ENCODE measurements at places on chromosomes 7 and 10.

- DNase-seq: no peak
These were observed 10.8 kb upstream of the PHYH start for GRCh38 chr10:13310518-13311176.

DNA sequence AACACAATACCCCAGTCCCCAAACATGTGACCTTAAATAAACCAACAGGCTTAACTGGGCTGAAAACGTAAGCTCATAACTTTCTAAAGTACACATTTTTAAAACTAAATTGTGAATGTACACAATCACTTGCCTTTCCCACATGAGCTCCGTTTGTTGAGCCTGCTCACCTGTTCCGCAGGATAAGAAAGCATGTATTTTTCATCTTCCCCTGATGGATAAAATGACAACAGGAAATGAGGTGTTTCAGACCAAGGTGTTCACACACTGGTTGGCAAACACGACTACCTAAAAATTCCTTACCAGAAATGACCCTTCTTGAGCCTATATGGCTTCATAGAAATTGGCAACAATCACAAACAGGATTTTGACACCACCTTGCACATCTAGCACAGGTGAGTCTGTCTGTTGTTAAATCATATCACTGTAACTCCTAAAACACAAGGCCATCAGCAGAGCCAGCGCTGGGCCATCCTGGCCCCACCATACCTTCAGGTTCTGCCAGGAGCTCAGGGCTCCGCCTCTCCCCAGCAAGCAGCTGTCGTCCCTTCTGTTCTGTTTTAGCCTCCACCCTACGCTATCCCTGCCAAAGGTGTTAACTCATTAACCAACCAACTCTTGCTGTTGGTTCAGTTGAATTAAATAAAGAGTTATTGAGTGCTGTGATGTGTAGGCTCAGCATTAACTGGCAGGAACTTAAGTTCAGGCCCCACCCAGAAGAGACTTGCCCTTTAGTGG is 73.6 kb upstream of the RNF32 start:
- DNase-seq: no peak

- no peak for DNase-seq
These were observed 97.3 kb downstream of the SNX13 start for GRCh38 chr7:17843041-17843440.

- no peak for DNase-seq
These were observed 60.4 kb upstream of the KCNIP2 start for GRCh38 chr10:101903827-101904550.

DNA sequence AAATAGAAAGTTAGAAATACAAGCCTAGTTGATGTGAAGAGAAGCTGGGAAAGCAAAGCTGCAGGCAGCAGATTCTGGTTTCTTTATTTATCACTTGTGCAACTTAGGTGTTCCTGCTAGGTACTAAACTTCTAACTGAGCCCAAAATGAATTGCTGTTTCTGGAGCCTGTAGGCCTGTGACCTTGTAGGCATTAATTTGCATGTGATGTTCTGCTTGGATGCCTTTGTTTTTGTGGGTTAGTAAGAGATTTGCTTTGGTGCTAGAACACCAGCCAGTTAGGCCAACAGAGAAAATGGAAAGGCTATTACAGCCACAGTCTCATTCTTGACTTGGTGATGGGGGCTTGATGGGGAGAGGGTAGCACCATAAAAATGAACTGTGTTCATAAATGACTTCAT is 370.7 kb downstream of the PPP1R3A start:
- no peak for DNase-seq

DNA sequence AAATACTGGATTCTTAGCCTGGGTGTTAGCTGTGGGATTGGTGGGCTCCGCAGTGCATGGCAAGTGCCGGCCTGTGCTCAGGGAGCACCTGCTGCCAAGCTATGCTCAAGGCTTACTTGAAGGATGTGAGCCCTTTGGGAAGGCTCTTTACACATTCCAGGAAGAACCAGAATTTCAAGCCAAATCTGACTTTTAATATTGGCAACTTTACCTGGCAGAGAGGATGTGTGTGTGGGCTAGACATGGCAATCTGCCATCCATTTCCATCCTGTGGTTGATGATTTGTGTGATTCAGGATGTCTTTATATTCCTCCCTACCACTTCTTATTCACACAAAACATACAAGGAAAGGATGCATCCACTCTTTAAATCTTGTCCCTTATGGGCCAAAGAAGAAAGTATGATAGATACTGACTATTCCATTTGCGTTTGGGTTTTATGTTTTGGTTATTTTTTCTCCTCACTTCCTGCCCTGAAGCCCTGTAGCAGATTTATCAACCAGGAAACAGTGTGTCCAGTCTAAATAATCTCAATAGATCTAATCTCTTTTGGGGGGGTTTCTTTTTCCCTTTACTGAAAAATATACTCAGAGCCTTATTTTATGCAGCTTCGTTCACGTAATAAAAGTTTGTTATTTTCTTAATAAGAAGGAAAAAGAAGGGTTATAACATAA is 247.1 kb downstream of the COBL start:
- no peak for DNase-seq

GRCh38 chr10:83680470-83680891 is 458.8 kb upstream of the GHITM start:
- DNase-seq: no peak

DNA sequence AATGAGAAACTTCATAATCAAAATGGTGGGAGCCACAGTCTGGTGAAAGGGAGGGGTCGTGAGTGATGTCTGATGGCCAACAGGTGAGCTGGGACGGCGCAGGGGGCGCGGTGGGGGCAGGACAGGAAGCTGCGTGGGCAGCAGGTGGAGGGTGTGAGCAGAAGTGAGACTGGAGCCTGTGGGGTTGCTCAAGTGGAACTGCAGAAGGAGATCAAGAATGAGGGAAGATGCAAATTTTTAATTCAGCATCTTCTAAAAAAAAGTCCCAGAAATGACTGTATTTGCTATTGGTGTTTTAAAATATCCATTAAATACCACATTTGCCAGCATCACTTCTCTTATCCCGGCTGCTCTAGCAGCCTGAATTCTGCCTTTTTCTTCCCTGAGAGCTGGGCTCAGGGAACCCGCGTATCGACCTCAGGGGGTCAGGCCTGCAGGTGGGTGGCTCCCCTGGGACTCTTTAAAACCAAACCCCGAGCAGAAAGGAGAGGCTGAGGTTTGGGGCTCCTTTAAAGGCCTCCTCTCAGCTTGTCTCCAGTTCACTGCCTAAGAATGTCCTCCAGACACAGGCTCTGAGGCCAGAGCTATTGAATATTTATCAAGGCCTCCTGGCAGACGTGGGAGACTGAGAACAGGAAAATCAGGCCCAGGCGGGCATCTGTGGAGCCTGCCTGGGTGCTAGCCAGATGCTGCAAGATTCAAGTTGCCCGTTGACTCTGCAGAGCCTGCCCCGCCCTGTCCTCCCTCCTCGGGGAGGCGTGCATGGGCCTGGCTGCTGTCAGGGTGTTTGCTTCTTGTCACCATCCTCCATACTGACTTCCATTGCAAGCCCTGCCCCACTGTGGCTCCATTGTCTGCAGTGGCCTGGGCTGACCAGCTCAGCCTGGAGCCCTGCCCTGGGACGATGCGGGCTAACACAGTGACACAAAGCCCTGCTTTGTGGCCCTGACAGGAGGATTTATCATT is 53.9 kb downstream of the SYPL1 start:
- DNase-seq: no peak

DNA sequence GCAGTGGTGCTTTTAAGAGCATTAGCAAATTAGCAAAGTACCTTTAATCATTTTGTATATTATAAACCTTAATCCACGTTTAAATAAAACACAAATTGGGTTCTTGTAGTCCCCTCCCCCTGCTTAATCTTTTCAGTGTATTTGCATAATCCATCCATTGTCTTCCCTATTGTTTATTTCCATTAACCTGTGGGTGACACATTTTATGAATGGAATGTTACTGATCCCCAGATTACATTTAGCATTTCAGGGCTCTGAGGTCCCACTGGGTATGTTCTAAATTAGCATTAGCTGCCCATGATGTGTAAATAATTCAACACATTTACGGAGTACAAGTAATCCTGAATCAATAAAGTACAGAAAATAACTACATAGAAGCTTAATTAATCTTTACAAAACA is 138.4 kb upstream of the FEZF1 start:
- no peak for DNase-seq

DNA sequence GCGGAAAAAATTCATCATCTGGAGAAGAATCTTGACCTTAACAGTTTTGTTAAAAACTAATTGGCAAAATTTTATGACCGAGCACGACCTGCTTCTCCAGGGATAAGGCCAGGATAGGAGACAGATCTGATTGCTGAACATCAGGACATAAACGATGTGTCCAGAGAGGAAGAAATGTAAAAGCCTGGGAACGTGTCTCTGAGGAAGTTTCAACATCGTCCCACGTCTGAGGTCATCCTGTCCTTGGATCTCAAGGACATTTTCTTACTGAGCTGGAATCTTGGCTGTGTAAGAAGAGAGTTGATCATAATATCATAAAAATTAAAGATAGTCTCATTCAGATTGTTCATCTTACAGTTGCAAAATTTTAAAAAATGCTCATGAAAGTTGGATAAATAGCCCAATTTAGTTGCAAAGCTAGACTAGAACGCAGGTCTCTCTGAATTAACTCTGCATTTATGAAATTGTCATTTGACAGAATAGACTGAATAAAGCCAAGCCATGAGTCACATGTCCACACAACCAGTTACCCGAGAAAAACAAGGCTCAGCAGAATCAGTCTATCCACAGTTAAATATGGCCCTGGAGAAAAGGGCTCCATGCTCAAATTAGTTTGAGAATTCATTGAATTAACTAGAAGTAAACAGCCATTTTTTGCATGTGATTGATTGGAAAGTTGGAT is 120.0 kb upstream of the EGFR start:
- no peak for DNase-seq

GRCh38 chr7:132244903-132245480 is 331.3 kb downstream of the PLXNA4 start:
- no peak for DNase-seq

DNA sequence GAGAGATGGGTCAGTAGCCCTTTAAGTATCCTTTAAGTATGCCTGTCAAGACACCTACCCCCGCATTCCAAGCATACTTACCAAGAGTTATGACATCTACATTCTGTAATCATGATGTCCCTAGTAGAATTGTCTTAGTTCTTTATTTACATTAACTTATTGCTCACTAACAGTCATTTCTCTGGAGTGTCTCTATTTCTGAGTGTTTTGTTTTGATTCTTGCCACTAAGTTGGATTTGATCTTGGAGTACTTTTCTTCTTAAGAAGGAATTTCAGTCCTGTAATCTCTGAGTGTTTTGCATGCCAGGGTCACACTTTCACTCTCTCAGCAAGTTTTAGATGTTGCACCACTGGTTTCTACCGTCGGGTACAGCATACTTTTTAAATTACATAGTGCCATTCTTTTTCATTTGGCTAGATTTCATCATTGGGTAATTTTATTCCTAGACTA is 1053.9 kb downstream of the KCNMA1 start:
- no peak for DNase-seq

DNA sequence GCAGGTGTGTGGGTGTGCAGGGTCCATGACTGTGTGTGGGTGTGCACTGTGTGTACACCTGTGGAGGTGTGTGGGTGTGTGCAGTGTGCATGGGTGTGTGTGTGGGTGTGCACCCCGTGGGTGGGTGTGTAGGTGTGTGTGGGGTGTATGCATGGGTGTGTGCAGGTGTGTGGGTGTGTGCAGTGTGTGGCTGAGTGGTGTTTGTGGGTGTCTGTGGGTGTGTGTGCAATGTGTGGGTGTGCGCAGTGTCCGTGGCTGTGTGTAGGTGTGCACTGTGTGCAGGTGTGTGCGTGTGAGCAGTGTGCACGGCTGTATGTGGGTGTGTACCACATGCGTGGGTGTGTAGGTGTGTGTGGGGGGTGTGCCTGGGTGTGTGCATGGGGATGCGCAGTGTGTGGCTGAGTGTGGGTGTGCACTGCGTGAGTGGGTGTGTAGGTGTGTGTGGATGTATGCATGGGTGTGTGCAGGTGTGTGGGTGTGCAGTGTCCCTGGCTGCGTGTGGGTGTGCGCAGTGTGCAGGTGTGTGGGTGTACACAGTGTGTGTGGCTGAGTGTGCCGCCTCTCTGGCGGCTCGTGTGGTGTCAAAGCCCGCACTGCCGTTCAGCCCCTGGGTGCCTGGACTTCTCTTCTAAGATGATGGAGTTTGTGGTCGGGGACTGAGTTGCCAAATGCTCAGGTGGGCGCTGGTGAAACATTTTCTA is 208.3 kb downstream of the DNAJB6 start:
- no peak for DNase-seq

DNA sequence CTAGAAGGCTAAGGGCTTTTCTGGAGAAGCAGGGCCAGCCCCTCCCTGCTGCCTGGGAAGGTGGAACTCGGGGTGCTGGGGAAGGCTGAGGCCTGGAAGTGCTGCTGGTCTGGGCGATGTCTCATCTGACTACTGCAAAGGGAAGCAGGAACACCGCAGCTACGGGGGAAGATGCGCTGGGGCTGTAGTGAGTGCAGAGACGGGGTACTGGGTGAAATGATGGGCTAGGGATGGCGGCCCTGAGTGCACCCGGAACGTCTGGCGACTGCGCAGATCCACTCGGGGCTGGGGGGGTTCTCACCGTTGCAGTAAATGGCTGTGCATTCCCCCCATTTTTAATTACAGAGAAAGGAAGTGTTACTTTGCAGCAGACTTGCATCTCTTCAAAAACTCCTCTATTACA is 195.4 kb upstream of the ADARB2 start:
- DNase-seq: no peak

- no peak for DNase-seq
These were observed 312.4 kb upstream of the DGKB start for GRCh38 chr7:15214976-15215375.

DNA sequence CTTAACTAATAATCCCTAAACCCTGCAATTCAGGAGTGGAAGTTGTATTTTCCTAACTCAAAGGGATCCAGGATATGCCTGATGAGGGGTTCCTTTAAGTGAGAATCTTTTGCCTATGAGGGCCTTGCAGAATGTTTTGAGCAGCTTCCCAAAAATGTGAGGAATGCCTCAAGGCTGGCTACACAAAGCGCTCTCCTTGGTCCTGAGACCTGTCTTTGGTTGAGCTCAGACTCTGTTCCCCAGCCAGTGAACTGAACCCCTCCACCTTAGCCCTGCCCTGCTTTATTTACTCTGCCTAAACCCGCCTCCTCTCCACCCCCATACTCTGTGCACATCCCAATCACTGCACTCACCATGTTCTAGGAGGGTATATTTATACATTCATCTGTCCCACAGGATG is 108.6 kb downstream of the NRCAM start:
- DNase-seq: no peak
